ENCODE measurements at places on chromosomes 11 and 22.

DNA sequence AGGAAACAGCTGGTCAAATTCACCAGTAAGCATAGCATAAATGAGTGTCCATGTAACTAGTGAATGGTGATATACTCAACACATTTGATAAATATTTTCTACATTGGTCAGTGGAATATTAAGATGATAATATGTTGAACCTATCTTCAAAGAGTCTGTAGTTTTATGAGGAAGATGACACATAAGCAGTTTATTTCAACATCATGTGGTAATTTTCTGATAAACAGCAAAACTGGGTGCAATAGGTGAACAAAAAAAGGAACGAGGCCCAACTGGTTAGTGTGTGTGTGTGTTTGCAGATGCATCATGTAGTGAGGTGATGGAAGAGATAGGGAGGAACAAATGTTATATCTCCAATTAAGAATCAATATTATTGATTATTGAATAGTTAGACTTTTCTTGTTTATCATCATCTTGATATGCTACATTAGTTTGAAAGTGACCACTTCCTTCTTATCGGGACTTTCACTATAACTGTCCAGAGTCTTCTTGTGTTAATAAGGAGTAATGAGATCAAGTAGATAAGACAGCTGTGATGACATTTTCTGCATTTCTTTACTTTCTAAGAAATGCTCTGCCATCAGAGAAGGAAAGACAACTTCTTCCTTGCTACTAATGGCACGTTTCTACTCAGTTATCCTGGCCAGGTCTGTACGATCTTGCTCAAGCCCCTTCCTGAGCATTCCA is 270.7 kb downstream of the ETS1 start:
- no peak for DNase-seq

DNA sequence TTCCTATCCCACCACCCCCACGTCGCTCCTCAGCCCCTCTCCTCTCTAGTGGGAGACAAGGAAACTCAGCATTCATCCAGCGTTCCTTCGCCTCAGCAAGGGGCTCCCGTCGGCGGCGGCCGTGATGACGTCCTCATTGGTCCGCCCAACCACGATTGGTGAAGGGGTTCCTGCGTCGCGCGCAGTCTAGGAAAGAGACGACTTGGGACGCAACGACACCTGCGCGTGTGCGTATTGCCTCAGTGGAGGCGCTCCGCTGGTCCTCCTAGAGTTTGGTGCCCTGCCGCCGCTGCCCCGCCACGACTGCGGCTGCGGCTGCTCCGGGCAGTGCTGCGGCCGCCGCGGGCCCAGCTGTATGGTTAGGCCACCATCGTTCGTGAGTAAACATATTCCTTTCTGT is 56.6 kb downstream of the CCDC81 start:
- DNase-seq = no peak

- no peak for DNase-seq
Measured at GRCh38 chr22:39206491-39206890, 38.3 kb downstream of the PDGFB start.

DNA sequence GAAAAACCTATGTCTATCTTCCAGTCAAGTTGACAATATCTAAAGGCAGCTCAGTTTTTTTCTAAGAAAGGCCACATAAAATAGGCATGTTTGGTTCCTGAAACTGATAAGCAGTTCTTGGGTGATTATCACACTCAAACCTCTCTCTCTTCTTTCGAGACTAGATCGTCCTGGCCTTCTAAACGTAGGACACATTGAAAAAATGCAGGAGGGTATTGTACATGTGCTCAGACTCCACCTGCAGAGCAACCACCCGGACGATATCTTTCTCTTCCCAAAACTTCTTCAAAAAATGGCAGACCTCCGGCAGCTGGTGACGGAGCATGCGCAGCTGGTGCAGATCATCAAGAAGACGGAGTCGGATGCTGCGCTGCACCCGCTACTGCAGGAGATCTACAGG is 15.1 kb downstream of the CDPF1 start:
- DNase-seq = no peak

DNA sequence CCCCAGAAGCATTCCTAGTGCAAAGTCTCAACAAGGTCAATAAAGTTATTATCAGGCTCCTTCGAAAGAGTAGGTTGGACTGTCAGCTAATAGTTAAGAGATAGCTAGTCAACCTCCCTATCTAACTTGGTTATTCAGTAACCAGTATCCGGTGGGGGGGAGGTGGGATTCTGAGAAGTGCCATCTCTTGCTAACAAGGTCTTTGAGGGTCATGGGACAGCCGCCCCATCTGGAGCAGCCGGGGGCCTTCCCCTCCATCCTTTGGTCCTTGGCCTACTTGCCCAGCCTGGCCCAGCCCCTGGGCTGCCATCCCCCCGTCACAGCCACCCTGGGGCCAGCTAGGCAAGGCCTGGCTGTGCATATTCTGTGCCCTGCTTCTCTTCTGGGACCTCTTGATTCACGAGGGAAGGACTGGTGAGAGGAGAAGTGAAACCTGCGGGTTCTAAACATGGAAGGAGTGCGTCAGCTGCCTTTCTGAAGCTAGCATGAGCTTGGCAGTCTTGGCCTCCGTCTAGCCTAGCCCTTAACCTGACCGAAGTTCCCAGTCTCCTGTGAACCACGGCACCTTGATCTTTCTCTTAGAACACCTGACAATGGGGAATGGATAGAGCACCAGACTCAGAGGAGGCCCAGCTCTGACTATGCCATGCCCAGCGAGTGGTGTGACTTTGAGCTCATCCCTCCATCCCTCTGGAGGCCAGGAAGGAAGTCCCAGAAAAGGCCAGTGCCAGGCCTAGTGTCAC is 9.3 kb downstream of the SLC37A2 start:
- no peak for DNase-seq

DNA sequence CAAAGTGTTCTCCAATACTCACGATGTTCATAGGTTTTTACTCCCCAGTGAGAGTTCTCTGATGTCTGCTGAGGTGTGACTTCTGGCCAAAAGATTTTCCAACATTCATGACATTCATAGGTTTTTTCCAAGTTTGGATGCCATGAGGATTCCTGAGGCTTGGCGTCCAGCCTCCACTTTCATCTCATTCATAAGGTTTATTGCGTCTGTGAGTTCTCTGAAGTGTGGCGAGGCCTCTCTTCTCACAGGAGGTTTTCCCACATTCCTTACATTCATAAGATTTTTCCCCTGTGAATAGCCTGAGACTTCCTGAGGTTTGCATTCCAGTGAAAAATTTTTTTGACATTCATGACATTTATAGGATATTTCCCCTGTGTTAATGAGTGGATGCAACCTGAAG is 1014.1 kb downstream of the LRRC4C start:
- DNase-seq = no peak

GRCh38 chr11:114595571-114595970 is at the start of gene NXPE4:
TSS of gene NXPE4 (minus strand) at chr11:114595786. CDS start at chr11:114594759, 1,027 bp downstream.
- DNase-seq = no peak

- DNase-seq = no peak
Measured at GRCh38 chr11:17747131-17747955, 12.8 kb downstream of the KCNC1 start.

DNA sequence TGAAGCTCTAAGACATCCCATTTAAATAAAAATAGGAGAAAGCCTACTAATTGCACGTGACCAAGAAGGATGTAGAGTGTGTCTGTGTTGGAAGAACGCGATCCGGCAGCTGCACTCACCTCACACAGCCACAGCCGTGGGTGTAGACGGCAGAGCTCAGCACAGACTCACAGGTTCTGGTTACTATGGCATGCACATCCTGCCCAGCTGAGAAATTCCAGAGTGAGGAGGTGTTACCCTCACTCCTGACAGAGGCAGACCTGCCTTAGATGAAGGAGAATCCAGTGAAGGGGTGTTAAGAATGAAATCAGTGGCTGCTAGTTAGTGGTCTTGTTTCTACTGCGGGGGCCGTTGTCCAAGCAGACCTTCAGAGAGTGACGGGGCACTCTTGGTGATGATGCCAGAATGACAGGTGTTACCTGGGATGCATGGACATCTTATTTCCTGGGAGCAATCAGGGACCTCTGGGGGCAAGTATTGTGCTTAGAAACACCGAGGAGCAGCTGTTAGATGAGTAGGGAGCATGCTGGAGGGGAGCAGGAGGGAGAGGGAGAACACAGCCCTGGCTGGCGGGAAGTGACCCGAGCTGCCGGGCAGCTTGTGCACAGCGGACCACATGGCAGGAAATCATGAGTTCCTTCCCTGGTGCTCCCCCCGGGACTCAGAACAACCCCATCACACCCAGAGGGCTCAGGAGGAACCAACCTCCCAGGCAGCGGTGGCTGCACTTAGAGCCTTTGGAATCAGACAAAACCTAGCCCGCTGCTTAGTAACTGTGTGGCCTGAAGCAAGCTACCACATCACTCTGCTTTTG is 12.3 kb downstream of the KCNJ5 start:
- DNase-seq = no peak

DNA sequence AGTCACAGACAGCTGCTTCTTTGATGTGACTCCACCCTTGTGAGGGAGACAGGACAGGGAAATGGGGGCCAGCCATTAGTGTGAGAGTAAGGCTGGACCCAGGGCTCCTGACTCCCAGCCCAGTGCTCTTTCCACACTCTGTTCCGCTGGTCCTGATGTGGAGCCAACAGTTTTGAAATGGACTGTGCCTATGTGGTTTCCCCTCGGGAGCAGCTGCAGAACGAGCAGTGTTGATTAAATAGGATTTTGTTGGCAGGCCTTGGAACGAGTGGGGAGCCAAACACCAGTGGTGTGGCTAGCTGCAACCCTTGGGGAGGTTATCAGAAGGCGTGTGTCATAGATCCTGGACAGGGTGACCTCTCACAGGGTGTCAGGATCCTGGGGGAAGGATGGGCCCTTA is 66.5 kb upstream of the AMPD3 start:
- no peak for DNase-seq
